Activated T-cell treated with anti-CD3 and anti-CD28 coated beads, Interleukin-2, amount 50 U/mL, for 4 hours (primary cell): ENCODE measurements at places on chromosomes 1 and 21.
A peak's percentile ranks its signal among the peaks of the same experiment; 100 is the strongest.

- DNase-seq = no peak
Measured at GRCh38 chr1:12593621-12594066, 24.4 kb downstream of the DHRS3 start.

GRCh38 chr1:156804572-156805243 is 11.9 kb downstream of the SH2D2A start:
- no peak for DNase-seq

- DNase-seq = no peak
Measured at GRCh38 chr1:91513160-91513559, 12.5 kb downstream of the CDC7 start.

- no peak for DNase-seq
Measured at GRCh38 chr1:89254658-89255287, 17.9 kb downstream of the GBP5 start.

- DNase-seq = no peak
Measured at GRCh38 chr1:55262822-55263221, 47.7 kb upstream of the USP24 start.

- DNase-seq = no peak
Measured at GRCh38 chr1:84386716-84387479, 11.4 kb upstream of the DNASE2B start.

DNA sequence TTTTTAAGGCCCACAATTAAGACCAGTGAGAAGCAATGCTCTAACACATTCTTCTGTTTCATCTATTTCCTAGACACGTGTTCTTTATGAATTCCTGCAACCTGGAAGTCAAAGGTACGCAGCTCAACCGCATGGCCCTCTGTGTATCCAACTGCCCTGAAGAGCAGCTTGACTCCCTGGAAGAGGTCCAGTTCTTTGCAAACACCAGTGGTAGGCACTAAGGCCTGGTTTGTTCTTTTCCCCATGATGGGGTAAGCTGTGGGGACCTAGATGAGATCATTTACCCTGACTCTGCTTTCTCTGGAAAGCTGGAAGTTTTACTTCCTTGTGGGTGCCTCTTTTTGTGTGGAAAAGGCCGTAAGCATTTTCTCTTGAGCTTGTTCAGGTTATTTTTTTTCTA is 7.3 kb downstream of the SLC44A3 start:
- no peak for DNase-seq

DNA sequence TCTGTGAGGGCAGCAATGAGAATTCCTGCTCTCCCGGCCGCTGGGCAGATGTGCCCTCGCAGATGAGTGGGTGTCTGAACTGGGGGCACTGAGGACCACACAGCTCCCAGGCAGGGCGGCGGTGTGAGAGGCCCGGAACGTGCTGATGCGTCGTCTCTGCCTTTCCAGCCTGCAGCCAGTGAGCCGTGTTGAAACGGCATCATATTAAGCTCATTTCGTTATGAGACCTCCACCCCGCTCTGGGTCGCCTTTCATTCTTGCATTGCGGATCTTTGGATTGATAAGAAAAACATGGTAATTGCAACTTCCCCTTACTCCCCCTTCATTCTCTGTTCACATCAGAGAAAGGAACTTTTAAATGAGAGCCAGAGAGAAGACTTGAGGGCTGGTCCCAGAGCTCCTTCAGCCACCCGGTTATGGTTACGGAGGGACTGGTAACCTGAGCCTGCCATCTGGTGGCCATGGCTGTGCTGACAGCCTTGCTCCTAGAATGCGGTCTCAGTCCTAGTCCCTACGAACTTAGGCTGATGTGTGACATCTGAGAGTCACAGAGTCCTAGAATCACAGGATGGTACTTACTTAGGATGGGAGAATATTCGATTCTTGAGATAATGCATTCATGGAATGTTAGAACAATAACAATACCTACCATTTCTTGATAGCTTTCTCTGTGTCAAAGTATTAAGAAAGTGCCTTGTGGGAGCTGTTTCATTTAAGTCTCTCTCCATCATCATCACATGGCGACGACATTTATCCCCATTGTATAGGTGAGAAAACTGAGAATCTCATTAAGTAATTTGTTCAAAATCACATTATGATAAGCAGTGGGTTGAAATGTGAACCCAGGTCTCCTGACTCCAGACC is 271.0 kb downstream of the TRABD2B start:
- DNase-seq = peak; percentile 48

GRCh38 chr1:81678779-81679178 is 122.0 kb upstream of the ADGRL2 start:
- no peak for DNase-seq

DNA sequence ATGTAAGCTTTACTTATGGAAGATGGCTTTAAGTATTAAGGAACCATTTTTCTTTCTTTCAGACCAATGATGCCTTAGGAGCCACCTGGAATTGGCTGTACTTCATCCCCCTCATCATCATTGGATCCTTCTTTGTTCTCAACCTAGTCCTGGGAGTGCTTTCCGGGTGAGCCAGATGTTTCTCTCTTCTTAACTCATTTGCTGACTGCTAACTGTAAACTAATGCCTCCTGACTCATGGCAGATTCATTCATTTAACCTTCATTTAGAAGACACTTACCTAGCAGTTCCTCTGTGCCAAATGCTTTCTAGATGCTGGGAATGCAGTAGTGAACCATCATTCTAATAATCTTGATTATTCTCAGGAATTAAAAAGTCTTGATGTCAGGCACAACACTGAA is 168.0 kb downstream of the CACNA1E start:
- DNase-seq = no peak

- DNase-seq = no peak
Measured at GRCh38 chr1:100076319-100076718, 56.4 kb downstream of the SASS6 start.

DNA sequence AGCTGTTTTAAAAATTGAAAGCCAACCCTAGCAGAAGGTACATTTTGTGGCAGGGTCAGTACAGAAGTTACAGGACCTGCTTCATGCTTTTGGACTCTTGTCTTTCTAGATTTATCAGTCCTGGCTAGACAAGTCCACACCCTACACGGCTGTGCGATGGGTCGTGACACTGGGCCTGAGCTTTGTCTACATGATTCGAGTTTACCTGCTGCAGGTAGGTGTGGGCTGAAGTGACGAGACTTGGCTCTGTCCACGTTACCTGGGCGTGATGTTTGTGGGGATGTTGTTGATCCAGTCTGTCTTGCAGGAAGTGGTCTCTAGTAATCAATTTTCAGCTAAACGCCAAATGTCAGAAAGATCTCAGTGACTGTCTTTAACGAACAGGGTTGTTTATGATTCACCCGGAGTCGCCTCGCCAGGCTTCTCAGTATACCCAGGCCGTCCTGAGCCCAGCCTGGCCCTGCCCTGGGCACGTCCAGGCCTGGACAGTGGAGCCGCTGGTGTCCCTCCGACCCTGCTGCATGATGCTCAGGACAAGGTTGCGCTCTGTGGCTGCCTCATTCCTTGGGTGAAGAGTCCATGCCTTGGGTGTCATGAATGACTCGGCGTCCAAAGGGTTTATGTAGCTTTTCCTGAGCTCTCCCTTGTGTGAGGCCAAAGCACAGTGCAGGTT is 5.5 kb downstream of the RER1 start:
- no peak for DNase-seq

- no peak for DNase-seq
Measured at GRCh38 chr1:111654839-111655238, 35.2 kb downstream of the RAP1A start.

GRCh38 chr1:30388386-30388785 is 335.0 kb downstream of the MATN1 start:
- DNase-seq = no peak

DNA sequence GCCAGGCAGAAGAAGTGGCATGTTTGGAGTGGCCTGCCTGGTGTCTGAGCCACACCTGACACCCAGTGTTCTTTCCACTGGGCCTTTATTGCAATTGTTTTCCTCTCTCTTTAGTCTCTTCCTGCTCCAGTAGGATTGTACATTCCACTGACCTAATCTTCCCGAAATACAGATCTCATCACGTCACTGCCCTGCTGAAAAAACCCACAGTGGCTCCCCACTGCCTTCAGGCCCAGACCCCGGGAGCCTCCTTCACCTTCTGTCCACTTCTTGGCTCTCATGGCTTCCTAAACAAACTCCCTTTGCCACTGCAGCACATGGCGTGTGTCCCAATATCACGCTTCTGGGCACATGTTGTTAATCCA is 25.3 kb upstream of the ATP5PO start:
- DNase-seq = no peak

DNA sequence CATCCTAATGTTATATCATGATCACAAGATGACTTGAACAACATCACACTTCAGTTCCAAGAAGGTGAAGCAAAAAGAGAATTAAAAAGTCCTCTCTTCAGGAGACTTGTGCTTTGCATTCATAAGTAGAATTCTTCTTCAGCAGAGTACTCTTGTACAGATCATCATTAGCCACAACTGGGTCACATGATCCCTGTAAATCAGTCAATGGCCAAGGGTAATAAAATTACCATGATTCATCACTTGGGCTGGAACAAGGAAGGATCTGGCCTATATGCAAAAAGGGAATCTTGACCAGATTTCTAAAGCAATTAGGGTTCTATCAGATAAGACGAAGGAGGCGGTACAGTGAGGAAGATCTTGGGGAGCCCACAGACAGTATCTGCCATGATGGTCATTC is 458.0 kb upstream of the DEPDC1 start:
- no peak for DNase-seq

DNA sequence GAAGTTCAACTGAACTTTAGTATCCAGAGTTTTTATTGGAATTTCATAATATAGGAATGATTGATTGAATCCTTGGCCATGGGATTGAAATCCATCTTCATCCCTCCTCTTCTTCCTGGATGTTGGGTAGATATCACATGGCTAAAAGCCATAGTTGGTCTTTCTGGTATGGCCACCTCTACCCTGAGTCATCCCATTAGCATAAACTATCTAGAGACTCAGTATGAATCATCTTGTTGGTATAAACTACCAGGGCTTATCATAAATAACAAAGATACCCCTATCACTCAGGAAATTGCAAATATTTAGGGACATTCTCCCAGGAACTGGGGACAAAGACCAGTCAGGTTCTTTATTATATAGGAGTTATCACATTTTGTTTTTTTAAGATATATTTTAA is 21.2 kb upstream of the ZP4 start:
- DNase-seq = no peak

DNA sequence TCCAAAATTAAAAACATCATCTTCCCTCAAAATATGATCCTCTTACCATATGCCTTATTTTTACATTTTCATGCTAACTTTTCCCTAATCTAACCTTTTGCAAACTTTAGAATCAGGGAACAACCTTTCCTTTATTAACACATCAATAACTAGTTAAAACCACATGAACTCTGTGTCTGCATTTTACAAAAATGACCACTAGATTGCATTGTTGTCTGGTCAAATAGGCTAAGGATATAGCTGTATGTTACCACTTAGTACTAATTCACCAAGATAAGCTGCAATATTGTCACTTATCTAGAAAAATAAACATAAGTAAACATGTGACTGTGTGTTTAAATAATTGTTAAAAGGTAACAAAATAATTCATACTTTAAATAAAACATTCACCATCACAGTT is 82.3 kb downstream of the DENND1B start:
- DNase-seq = no peak

DNA sequence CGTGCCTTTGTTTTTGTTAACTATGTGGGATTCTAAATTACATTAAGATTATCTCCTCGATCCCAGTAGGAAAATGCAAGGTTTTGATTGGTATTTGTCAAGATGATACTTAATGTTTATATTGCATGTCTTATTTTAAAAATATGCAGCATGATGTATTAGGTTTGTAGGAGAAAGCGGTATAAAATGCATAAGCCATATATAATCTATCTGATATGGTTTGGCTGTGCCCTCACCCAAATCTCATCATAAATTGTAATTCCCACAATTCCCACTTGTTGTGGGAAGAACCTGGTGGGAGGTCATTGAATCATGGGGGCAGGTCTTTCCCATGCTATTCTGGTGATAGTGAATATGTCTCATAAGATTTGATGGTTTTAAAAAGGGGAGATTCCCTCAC is 198.1 kb upstream of the NCAM2 start:
- no peak for DNase-seq

DNA sequence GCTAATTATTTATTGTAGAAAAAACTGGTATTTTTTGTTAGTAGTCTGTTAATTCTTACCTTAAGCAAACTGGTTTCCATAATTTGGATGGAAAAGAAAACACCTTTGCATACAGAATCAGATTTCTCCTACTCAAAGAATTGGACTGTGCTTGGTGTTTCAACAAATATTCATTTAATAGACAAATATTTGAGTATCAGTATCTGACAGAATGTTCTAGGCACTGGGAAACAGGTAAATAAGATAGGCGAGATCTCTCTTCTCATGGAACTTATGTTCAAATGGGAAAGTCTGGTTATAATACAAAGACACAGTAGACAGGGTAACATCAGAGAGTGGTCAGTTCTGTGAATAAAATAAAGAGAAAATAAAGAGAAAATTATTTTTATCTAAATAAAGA is 119.9 kb downstream of the NOS1AP start:
- no peak for DNase-seq

GRCh38 chr1:99623554-99623953 is 22.4 kb upstream of the PALMD start:
- no peak for DNase-seq

DNA sequence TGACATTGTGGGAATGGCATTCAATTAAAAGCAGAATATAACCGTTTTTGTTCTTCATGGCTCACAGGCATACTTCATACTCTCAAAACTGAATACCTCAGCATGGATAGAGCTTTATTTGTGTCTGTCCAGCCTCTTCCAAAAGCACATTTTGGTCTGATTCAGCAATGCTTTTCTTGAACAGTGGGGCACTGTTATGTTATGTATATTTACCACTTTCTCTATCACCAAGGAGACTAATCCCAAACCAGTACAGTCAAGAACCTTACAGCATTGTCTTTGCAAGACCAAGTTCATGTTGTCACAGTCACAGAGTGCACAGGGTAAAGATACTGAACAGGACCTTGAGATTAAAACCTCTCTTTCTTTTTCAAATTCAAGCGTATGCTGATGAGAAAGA is 582.8 kb downstream of the PTBP2 start:
- no peak for DNase-seq
